ENCODE measurements at places on chromosomes 11 and 22.

DNA sequence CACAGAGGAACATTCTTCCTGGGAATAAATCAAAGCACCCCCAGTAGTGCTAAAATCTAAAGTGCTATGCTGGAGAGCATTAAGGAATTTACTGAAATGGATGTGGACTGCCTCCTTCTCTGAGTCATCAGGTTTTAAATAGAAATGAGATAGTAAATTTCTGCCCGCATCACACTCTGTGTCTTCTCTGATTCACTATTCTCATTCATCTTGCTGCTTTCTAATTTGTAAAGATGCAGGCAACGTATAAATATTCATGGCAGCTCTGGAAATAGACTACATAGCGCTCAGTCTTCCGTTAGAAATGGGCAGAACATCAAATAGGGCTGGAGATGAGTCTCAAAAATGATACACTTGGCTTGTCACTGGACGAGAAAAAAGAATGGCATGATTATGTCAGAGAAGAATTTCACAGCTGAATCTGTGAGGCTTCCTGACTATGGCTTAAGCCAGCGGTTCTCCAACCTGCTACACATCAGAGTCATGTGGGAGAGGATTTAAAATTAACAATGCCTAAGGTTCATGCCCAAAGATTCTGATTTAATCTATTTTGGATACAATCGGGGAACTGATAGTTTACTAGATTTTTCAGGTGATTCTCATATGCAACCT is 178.2 kb downstream of the LRRC4C start:
- DNase-seq: no peak

- DNase-seq: no peak
Measured at GRCh38 chr11:34566208-34566551, 52.6 kb upstream of the ELF5 start.

DNA sequence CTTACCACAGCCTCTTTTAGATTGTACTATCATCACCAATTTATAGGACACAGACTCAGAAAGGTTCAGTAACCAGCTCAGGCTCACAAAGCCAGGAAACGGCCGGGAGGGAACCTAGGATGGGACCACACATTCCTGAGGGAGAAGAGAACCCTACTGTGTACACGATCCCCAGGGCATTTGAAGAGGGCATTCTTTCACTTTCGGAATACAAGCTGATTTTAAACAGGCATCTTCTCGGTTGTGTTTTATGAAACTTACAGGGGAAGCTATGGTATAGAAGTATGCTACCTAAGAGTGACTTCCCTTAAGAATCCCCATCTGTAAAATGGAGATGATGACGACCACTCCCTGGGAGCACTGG is 19.0 kb downstream of the SMCO4 start:
- DNase-seq: no peak

- DNase-seq: no peak
Measured at GRCh38 chr22:38141217-38141973, 30.9 kb upstream of the BAIAP2L2 start.

- DNase-seq: no peak
Measured at GRCh38 chr22:45959719-45960476, 17.1 kb downstream of the WNT7B start.

- DNase-seq: no peak
Measured at GRCh38 chr11:96109331-96110030, 185.6 kb upstream of the MTMR2 start.

GRCh38 chr11:71340086-71340606 is 87.8 kb upstream of the SHANK2 start:
- DNase-seq: no peak

Data from activated CD4-positive, alpha-beta T cell treated with anti-CD3 and anti-CD28 coated beads, Interleukin-2, amount 50 U/mL, for 24 hours (primary cell).